Mucosa of gallbladder (tissue), 1 donor: ENCODE measurements at places on chromosomes 12 and 14. TPM values are rescaled to one million over a fixed set of nuclear protein-coding genes. Genes with fewer than 3 reads are reported as not detected.

BEST3 gene
- total RNA-seq = 0.46 TPM

SDR9C7 gene
- total RNA-seq = not detected

- DNase-seq = no peak
Measured at GRCh38 chr12:98752726-98753125, 107.6 kb downstream of the APAF1 start.

GRCh38 chr12:16152885-16153673, 124.4 kb downstream of the SLC15A5 start:
- DNase-seq = no peak

GRCh38 chr14:59126714-59127436, 61.6 kb upstream of the DAAM1 start:
- peak; percentile 36 for DNase-seq

DNA sequence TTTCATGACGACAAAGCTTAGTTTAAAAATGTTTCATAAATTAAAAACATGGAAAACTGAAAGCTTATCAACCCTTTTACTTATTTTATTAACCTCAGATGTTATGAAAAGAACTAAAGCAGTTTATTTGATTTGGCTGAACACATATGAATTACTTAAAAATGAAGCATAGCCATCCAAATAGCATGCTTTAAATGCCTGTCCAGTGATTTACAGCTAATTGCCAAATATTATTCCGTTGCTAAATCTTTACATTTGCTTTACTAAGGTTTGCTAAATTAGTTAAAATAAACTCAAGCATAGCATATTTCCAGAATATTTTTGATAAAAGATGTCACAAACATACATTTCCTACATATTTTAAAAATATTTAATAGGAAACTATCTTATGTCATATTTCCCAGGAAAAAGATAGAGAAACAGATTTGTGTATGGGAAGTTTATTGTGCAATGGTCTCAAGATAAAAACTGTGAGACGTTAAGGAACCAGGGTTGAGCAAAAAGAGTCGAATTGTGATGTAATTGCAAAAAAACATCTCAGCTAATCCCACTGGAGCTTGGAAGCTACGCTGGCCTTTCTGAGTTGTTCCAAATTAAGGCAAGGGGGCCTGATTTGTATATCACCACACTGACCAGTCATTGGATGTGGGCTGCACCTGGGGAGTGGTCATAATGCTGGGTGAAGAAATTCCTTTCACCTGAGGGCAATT, 25.8 kb downstream of the GPR135 start:
- DNase-seq = no peak

DNA sequence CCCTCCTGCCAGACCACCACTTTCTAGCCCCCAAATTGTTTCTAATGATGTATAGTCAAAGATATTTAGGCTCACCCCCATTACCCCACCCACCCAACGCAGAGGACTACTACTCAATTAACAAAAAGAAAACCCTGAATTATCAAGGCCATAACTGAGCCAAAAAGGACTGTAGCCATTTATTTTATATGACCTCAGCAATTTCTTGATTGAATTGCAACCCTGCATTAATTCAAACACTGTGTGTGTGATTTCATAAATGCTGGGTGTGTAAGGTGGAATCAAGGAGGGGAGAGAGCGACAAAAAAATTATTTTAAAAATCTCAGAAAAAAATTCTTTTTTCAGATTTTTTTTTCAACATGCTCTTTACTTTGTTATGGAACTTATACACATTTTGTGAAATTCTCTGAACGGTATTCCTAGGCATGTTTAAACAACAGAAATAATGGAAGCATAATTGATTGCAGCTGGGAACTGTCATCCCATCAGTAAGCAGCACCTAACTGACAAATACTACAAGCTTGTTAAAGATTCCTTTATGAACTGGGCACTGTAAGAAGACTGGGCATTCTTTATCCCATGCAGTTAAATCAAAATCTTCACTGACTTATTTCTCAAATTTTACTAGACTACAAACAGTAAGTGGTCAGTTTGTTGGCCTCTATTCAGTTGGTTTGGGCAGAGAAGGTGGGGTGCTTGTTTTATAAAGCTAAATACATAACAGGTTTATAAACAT, 179.1 kb downstream of the SOX5 start:
- no peak for DNase-seq
